Kidney (tissue), 22 donors: ENCODE measurements at places on chromosomes 2 and 18. TPM values are rescaled to one million over a fixed set of nuclear protein-coding genes. Genes with fewer than 3 reads are reported as not detected.

Gene KIF5C
- 1.0 TPM for polyA plus RNA-seq

Gene FSHR
- not detected for polyA plus RNA-seq

Gene KCTD18
- polyA plus RNA-seq = 8.5 TPM

Gene PCARE
- 1.3 TPM for polyA plus RNA-seq

Gene HPCAL1
- polyA plus RNA-seq = 121 TPM

Gene STPG4
- polyA plus RNA-seq = not detected
